ACHN (cell line): ENCODE measurements at places on chromosomes 4 and X.

- no peak for DNase-seq
These were observed 56.4 kb downstream of the MAML3 start for GRCh38 chr4:140097572-140097971.

- DNase-seq: no peak
These were observed 2.6 kb downstream of the TSR2 start for GRCh38 chrX:54442790-54443189.

DNA sequence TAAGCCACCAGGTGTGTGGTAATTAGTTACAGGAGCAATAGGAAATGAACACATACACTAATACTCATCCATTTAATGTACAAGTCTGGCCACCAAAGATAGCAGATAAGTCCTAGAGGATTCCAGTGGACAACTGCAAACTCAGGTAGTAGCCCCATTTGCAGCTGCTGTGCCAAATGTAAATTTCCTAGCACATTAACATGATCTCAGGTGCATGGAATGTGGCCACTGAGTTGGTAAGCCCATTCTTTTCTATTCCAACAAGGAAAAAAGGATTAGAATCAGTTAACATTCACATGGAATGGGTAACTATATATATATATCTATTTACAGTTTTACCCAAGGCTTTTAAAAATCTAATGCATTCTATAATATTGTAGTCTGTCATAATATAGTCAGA lies 23.3 kb upstream of the FRAS1 start:
- DNase-seq: no peak

GRCh38 chr4:76256968-76257367 lies 5.4 kb downstream of the FAM47E start:
- DNase-seq: no peak

DNA sequence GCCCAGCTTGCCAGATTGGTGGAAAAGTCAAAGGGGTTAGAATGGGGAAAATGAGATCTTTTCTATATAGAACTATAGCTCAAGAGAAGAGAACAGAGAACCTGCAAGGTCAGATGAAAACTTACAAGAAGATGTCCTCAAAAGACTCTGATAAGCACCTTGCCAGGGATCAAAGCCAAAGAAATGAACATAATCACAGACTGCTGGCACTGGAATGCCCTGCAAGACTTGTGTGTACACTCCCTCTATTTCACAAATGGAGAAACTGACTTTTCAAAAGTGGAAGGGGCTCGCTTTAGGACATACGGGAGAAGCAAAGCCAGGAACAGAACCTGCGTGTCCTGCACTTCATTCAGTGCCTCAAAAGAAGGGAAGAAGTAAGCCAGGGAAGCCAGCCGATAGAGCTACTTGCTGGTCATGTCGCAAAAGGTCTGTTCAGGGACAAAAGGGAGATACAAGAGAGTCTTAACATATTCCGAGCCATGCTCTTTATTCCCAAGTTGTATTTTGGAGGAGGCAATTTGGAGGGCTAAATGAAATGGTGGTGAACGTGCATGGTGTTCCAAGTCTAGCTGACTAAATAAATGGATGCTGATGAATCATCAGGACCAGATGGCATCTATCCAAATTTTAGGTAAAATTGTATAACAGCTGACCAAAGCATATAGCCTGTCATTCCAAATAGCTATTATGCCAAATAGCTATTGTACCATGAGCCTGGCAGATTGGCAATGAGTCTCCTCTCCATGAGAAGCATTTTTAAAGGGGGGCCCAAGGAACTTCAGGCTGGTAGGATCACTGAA lies 175.6 kb upstream of the GPC4 start:
- no peak for DNase-seq

DNA sequence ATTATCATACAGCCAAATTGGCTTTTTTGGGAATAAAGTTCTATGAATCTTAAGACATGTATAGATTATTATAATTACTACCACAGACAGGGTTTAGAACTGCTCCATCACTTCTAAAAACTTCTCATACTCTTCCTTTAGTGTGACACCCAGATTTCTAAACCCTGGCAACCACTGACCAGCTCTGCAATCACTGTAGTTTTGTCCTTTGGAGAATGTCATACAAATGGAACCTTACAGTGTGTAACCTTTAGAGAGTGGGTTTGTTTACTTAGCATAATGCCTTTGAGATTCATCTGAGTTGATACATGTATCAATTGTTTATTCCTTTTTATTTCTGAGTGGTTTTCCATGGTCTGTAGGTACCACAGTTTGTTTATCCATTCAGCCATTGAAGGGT lies 95.0 kb downstream of the TMEM164 start:
- no peak for DNase-seq

DNA sequence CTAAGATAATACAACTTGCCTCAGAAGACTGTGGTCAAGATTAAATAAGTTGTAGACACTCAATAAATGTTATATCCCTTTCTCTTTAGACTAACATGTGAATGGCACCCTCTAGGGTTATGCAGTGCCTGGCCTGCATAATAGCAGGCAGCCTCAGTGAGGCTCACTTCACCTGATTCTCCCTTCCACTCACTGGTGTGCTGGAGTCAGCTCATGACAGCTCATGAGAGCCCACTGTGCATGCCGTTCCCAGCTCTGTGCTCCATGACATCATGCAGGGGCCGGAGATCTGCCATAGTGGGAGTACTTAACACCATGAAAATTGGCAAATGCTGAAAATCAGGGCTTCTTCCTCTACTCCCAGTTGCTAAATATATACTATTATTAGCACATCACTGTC lies 64.5 kb downstream of the TEC start:
- DNase-seq: no peak

- no peak for DNase-seq
These were observed 1.8 kb upstream of the PPEF2 start for GRCh38 chr4:75904076-75904475.

DNA sequence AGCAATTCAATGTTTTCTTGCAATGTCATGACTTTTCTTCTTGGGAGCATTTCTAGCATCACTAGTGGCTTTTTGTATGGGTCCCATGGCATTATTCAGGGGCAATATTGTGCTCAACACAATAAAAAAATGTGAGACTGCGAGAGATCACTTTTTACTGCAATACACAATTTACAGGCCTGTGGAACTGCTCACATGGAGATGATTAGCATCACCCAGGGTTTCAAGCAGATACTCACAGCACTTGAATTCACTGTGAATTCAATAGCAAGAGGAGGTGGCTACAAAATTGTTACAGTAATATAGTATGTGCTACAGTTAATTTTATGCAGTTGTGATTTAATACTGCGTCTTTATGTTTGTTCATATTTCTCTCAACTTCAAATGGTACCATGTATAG lies 50.4 kb downstream of the TBC1D19 start:
- no peak for DNase-seq

DNA sequence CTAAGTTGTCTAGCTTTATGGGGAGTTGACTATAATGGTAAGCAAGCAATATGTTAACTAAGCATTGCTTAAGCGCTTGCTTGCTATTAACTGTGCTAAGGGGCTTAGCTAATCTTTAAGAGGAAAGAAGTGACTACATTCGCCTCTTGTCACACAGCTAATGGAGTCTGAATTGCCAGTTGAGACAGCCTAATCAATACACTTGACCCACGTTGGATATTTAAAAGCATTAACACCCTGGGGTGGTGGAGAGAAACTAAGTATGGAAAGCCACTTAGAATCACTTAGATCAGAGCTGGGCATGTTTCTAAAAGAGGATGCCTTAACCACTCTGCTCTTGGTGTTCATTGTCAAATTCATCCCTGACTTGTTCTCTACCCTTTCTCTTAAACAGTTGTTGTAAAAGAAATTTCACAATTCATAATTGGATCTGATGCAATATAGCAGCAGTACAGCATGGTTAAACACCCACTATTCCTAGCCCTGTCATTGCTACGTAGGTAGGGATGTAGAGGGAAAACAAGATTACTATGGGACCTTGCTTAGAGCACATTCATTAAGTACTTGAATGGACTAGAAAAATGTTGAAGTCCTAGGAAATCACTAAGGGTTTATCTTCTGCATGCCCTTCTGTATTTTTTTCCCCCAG lies 3.5 kb downstream of the ZAR1 start:
- no peak for DNase-seq

DNA sequence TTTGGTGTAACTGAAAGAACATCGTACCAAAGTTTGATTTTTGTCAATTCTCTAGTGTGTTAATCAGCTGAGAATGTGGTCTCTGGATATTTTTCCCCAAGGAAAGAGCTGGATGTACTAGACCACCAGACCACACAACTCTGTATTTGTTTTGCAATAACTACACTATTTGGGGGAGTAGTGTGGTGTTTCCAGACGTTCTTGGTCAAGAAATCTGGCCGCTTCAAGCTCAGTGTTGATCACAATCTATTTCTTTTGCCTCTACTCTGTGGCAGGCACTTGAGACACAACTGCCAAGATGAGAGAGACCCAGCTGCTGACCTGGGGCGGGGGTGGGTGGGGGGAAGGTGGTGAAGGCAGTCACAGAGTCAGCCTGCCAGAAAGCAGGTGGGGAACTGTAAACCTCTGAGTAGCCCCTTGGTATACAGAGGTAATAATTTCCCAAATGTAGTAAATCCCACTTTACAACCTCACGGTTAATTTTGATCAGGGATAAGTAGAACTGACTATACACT lies 30.6 kb downstream of the PTTG2 start:
- DNase-seq: no peak

- DNase-seq: no peak
These were observed 62.0 kb downstream of the APOOL start for GRCh38 chrX:85065512-85066198.

DNA sequence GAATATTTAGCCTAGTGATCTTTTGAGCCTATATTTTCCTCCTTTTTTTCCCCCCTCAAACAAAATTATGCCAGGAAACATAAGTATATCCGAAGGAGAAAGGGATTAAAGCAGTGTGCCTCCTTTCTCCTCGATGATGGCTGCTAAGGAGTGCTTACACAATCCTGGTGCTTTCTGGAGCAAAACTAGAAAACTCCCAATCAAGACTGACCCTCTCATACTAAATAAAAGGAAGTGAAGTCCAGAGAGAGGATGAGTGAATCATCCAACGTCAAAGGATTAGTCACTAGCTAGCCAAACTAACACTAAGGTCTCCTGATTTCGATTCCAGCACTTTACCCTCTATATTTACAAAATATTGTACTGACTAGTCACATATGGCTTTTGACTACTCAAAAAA lies 146.8 kb downstream of the PPP3CA start:
- peak; percentile 82 for DNase-seq

- no peak for DNase-seq
These were observed 69.3 kb upstream of the LDB2 start for GRCh38 chr4:16967722-16968121.

- peak; percentile 48 for DNase-seq
These were observed 4.8 kb downstream of the LRRC66 start for GRCh38 chr4:52015366-52015765.

DNA sequence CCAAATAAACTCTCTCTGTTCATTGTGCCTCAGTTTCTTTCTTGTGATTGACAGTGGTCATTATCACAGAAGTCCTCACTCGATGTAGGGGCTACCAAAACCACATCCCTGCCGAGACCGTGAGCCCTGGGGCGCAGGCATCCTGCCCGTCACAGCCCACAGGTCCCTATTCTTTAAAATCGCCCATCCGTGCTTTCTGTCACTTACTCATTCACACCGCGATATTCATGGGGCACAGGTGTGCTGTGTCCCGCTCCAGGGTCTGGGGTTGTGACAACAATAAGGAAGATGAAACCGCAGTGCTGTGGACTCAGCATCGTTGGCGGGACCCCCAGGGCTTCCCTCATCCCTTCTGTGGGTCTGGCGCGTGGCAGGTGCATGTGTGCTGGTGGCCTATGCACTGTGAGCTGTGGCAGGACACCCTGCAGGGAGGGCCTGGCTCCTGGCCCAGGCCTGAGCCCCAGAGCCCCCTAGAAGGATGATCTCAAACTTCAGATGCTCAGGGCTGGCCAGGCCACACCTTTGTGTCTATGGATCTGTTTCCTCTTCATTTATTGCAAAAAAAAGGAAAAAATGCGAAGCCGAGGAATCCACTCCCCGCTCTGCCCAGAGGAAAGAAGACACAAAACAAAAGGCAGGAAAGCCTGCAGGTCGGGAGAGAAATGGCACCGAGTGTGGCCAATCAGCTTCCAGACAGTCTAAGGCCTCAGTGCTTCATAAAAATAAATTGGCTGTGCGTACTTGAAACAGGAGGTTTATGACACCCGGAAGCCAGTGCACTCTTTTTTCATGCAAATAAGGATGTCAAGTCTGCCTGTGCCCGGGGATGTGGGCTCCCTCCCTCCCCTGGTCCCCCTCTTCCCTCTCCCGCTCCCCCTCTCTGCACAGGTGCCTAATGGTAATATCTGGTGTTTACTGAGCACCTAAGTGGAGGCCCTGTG lies 109.5 kb upstream of the ADRA2C start:
- no peak for DNase-seq

- no peak for DNase-seq
These were observed 22.3 kb upstream of the RNF150 start for GRCh38 chr4:141155586-141155985.

- DNase-seq: peak; percentile 30
These were observed 24.8 kb upstream of the TMSB4X start for GRCh38 chrX:12949927-12950656.

DNA sequence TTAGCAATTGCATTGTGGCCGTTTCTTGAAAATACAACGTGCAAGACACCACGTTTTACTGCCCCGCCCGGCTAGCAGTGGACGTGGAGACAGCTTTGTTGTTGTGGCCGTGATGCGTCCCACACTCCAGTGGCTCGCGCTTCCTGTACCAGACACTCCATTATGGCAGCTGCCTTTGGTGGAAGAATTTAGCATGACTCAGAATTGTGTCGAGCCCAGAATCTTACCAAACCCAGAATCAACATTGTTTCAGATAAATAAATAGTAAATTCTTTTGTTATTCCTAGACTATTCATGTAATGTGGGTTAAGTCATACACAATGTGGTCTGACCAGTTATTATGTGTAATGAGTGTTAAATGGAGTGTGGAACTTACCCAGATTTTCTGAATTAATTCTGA lies 25.3 kb upstream of the S100P start:
- DNase-seq: peak; percentile 75

- DNase-seq: peak; percentile 43
These were observed 1.1 kb downstream of the FBXW7 start for GRCh38 chr4:152534541-152535359.

DNA sequence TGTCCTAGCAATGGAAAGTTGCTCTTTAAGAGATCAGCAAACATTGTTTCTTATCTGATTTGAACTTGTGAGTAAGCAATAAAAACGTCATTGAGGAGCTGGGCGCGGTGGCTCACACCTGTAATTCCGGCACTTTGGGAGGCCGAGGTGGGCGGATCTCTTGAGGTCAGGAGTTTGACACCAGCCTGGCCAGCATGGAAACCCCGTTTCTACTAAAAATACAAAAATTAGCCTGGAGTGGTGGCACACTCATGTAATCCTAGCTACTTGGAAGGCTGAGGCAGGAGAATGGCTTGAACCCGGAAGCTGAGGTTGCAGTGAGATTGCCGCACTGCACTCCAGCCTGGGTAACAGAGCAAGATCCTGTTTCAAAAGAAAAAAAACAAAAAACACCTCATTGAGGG lies 11.2 kb upstream of the PLAC8 start:
- DNase-seq: no peak

DNA sequence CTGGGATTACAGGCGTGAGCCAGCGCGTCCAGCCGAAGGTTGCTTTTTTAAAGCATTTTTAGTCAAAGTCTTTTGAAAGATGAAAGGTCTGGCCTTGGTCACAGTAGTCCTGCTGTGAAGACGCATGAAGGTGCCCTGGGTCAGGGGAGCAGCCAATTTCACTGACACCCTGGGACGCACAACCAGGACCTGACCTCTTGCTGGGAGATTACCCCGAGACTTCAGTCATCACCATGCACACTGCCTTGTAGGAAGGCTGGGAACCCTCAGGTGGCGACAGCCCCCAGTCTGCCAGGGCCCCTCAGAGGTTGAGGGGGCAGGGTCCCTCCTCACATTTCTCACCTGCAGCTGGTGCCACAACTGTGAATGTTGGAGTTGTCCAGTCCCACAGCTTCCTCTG lies 53.2 kb downstream of the CPLX1 start:
- DNase-seq: no peak

- no peak for DNase-seq
These were observed 51.4 kb upstream of the MND1 start for GRCh38 chr4:153292897-153293741.
